A549 treated with Mapracorat at 1 μM for 4 hours (cell line): ENCODE measurements at places on chromosomes 7 and 10. TPM values are rescaled to one million over a fixed set of nuclear protein-coding genes. Genes with fewer than 3 reads are reported as not detected.

The WEE2 gene
- total RNA-seq: not detected in 5 replicates

The TMEM236 gene
- 0.02 to 0.08 TPM (median 0.03 TPM) in 5 replicates for total RNA-seq

The BICC1 gene
- total RNA-seq: 16.5 to 19.6 TPM (median 18.9 TPM) in 5 replicates

The CALML3 gene
- not detected in 5 replicates for total RNA-seq
